Left colon (tissue), 2 donors: ENCODE measurements at places on chromosomes 1 and 21. TPM values are rescaled to one million over a fixed set of nuclear protein-coding genes. Genes with fewer than 3 reads are reported as not detected.

The RAB3B gene
- 3.2 TPM for total RNA-seq

DNA sequence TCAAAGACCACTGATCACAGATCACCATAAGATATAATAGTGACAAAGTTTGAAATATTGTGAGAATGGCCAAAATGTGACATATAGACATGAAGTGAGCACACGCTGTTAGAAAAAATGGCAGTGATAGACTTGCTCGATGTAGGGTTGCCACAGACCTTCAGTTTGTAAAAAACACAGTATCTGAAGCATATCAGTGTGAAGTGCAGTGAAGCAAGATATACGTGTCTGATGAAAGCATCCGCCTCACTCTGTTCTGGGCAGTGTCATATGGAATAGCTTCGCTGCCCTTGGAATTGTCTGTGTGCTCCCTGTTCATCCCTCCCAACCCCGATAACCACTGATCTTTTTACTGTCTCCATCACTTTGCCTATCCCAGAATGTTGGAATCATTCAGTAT is 50.7 kb downstream of the GALNT2 start:
- no peak for DNase-seq

GRCh38 chr1:79235301-79236002 is 228.9 kb upstream of the ADGRL4 start:
- no peak for DNase-seq

The HIVEP3 gene
- total RNA-seq, result 5.4 TPM

- DNase-seq, result no peak
These were observed 24.5 kb downstream of the PARK7 start for GRCh38 chr1:7985851-7986612.

GRCh38 chr1:96329121-96329520 is 392.5 kb upstream of the PTBP2 start:
- DNase-seq, result no peak
